ENCODE measurements at places on chromosomes 1 and 21. TPM values are rescaled to one million over a fixed set of nuclear protein-coding genes. Genes with fewer than 3 reads are reported as not detected.

DNA sequence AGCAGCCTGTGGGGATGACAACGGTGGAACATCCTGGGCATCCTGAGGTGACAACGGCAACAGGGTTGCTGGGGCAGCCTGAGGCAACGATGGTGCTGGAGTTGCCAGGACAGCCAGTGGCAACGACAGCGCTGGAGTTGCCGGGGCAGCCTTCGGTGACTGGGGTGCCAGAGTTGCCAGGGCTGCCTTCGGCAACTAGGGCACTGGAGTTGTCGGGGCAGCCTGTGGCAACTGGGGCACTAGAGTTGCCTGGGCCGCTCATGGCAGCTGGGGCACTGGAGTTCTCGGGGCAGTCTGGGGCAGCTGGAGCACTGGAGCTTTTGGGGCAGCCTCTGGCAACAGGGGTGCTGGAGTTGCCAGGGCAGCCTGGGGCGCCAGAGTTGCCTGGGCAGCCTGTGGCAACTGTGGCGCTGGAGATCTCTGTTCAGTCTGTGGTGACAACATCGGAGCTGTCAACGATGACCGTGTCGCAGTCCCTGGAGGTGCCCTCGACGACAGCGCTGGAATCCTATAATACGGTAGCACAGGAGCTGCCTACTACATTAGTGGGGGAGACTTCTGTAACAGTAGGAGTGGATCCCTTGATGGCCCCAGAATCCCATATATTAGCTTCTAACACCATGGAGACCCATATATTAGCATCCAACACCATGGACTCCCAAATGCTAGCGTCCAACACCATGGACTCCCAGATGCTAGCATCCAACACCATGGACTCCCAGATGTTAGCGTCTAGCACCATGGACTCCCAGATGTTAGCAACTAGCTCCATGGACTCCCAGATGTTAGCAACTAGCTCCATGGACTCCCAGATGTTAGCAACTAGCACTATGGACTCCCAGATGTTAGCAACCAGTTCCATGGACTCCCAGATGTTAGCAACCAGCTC, 8.2 kb downstream of the SON start:
- H3K4me3 ChIP-seq = no peak overlapping the region
- no peak for DNase-seq
- H3K27me3 ChIP-seq = no peaks in the 10 kb centered on the region

- H3K4me3 ChIP-seq = no peak overlapping the region
- no peaks in the 10 kb centered on the region for H3K27me3 ChIP-seq
- no peak overlapping the region for H3K27ac ChIP-seq
- no peaks in the 10 kb centered on the region for H3K36me3 ChIP-seq
- H3K4me1 ChIP-seq = no peaks in the 10 kb centered on the region
Observed at GRCh38 chr1:13546791-13547190, 33.0 kb upstream of the LRRC38 start.

MEF2D gene
- total RNA-seq = 18.7 TPM

ALPL gene
- total RNA-seq = 84.8 TPM

All from H9 (cell line).